ENCODE measurements at places on chromosomes 16 and 17.

DNA sequence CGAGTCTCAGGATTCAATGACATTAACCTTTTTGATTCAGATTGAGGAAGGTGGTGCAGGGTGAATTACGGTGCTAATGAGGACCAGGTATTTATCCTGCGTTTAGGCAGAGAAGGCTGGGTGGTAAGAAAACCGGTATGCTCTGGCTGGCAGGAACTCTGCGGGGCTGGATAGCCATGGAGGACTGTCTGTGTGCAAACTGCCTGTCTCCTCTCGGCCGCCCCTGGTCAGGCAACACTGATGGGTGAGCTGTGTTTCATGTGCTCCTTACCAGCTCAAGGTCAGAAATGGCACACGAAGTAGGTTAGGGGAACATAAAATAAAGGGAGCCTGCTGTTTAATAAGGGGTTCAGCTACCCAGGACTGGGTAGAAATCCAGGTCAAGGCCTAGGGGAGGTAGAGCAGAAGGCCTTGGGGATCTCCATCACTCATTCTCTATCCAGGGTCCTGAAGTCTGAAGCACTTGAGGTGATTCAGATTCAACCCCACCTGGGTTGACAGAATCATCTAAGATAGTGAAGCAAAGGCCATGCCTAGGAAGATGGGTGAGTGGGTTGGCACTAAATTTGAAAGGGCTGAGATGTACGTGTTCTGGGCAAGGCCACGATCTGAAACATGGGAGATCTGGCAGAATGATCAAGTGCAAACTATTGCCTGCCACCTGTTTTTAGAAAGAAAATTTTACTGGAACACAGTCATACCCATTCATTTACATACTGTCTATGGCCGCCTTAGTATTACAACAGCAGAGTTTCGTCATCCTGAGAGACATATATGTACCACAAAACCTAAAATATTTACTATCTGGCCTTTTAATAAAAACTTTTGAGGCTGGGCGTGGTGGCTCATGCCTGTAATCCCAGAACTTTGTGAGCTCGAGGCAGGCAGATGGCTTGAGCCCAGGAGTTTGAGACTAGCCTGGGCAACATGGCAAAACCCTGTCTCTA lies 292.5 kb downstream of the XYLT1 start:
- H3K4me3 ChIP-seq, result no peak overlapping the region
- H3K36me3 ChIP-seq, result peaks cover 7% of the 10 kb centered on the region
- H3K27me3 ChIP-seq, result no peaks in the 10 kb centered on the region
- no peak overlapping the region for H3K27ac ChIP-seq
- DNase-seq, result no peak
- H3K4me1 ChIP-seq, result peaks cover 12% of the 10 kb centered on the region

GRCh38 chr17:35257208-35257659 lies 14.4 kb downstream of the SLFN5 start:
- DNase-seq, result no peak
- H3K27me3 ChIP-seq, result no peaks in the 10 kb centered on the region
- H3K4me1 ChIP-seq, result peaks cover 32% of the 10 kb centered on the region
- H3K36me3 ChIP-seq, result peaks cover 31% of the 10 kb centered on the region
- no peak overlapping the region for H3K4me3 ChIP-seq
- no peak overlapping the region for H3K27ac ChIP-seq

- no peak for DNase-seq
- peaks cover 17% of the 10 kb centered on the region for H3K36me3 ChIP-seq
- peaks cover 31% of the 10 kb centered on the region for H3K4me1 ChIP-seq
- H3K4me3 ChIP-seq, result no peak overlapping the region
- no peak overlapping the region for H3K27ac ChIP-seq
Observed at GRCh38 chr17:35912942-35913341, 17.6 kb downstream of the RDM1 start.

DNA sequence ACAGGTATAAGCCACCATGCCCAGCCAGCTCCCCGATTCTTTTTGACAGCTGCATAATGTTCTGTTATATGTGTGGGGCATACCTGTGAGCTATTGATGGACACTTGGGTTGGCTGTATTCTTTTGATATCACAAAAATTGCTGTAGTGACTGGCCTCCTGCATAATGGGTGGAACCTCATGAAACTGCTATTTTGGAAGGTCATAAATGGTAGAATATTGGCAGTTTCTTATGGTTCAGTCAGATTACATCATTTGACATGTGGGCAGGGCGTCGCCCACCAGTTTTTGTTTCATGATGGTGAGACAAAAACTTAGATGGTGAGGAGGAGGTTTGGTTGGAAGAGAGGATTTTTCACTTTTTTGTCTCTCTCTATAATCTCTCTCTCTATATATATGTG lies 26.7 kb upstream of the POLR3E start:
- DNase-seq, result no peak
- H3K36me3 ChIP-seq, result peaks cover 30% of the 10 kb centered on the region
- H3K27me3 ChIP-seq, result no peaks in the 10 kb centered on the region
- H3K27ac ChIP-seq, result no peak overlapping the region
- peaks cover 17% of the 10 kb centered on the region for H3K4me1 ChIP-seq

- peaks cover 90% of the 10 kb centered on the region for H3K4me1 ChIP-seq
- DNase-seq, result peak; percentile 88
- H3K27me3 ChIP-seq, result no peaks in the 10 kb centered on the region
- H3K4me3 ChIP-seq, result peak overlapping the region; percentile 82
Observed at GRCh38 chr16:27235055-27235937, 32.0 kb downstream of the KDM8 start.

DNA sequence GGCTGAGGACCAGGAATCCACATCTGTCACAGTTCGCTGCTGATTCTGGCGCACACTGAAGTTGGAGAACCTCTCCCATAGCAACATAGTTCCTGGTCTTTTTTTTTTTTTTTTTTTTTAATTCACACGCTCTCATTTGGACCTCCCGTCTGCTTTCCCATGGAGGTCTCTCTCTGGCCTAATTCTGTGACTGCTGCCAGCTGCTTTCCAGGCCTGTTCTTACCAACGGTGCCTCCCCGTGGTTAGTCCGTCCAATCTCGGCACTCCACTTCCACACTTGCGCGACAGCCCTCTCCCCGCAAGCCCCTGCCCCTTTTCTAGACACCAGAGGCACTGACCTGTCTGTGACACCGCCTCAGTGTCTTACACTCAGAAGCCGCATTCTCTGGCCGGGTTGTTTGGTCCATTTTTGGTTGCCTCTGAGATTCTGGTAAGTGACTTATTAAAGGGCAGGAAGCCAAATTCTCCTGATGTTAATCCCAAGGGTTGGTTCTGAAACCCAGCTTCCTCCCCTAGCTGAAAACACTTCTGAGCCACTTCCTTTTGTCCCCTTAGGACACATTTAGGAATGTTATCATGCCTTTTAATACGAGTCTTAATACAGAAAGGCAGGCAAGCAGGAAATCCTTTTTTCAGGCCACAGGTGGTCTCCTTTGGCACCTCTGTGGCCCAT lies 1.1 kb upstream of the AKTIP start:
- H3K27me3 ChIP-seq, result no peaks in the 10 kb centered on the region
- H3K4me1 ChIP-seq, result peaks cover 63% of the 10 kb centered on the region
- H3K36me3 ChIP-seq, result peaks cover 6% of the 10 kb centered on the region

GRCh38 chr17:77456951-77457548 lies 316.3 kb downstream of the SEC14L1 start:
- peaks cover 34% of the 10 kb centered on the region for H3K36me3 ChIP-seq
- peaks cover 82% of the 10 kb centered on the region for H3K4me1 ChIP-seq
- H3K4me3 ChIP-seq, result peak overlapping the region; percentile 95
- H3K27me3 ChIP-seq, result no peaks in the 10 kb centered on the region

DNA sequence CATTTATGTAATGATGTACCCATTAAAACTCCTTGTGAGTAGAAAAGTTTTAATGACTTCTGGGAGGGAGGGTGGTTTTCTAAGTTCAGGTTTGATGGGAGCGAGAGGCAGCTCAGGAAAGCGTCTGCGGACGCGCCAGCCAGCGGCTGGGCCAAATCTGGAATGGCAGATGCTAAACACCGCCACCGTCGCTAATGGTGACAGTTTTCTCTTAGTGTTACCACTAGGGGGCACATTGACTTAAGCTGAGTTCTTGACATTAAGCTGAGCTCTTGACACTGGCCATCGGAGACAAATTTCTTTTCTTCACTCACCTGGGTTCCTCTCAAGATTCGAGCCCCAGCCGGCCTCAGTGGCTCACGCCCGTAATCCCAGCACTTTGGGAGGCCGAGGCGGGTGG lies 6.7 kb downstream of the TRPV1 start:
- H3K4me1 ChIP-seq, result no peaks in the 10 kb centered on the region
- no peak for DNase-seq
- H3K27ac ChIP-seq, result no peak overlapping the region
- peaks cover 2% of the 10 kb centered on the region for H3K36me3 ChIP-seq

Data from activated T-helper 1 cell treated with anti-CD3 and anti-CD28 coated beads, Interleukin-12 subunit alpha, Interleukin-12 subunit beta, Interleukin-2, Interleukin-4 antibody, amounts not matched to agents 30 ng/mL and 10 ng/mL and 1 ng/mL, durations not matched to agents 14 hours and 24 hours and 36 hours (primary cell).